Kidney capillary endothelial cell (primary cell): ENCODE measurements at places on chromosomes 13 and 19.
A peak's percentile ranks its signal among the peaks of the same experiment; 100 is the strongest.

- peak; percentile 60 for DNase-seq
Measured at GRCh38 chr13:98653463-98653985, 76.6 kb upstream of the STK24 start.

GRCh38 chr19:3914199-3914598 lies 18.7 kb upstream of the NMRK2 start:
- DNase-seq = no peak

DNA sequence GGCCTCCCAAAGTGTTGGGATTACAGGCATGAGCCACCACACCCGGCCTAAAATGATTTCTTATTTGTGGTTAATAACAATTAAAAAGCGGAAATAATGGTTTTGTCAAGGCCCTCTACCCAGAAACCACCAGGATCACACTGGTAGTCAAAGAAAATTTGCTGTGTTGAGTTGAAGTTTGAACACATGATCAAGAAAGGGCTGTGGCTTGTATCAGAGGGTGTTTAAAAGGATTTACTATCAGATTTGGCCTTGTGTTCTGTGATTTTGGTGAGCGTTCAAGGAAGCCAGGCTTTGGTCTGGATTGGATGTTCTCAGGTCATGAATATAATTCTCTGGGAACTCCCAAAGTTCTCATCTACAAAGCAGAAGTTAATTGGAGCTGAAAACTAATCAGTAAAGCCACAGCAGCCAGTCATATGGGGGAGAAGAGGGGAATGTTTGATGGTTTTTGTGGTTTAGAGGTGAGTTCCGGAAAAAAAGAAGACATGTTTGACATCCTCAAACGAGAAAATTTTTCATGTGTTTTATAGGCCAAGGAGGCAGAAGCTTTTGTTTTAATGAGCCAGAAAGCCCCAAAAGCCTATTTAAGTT lies 10.6 kb upstream of the ZNF556 start:
- DNase-seq = no peak

DNA sequence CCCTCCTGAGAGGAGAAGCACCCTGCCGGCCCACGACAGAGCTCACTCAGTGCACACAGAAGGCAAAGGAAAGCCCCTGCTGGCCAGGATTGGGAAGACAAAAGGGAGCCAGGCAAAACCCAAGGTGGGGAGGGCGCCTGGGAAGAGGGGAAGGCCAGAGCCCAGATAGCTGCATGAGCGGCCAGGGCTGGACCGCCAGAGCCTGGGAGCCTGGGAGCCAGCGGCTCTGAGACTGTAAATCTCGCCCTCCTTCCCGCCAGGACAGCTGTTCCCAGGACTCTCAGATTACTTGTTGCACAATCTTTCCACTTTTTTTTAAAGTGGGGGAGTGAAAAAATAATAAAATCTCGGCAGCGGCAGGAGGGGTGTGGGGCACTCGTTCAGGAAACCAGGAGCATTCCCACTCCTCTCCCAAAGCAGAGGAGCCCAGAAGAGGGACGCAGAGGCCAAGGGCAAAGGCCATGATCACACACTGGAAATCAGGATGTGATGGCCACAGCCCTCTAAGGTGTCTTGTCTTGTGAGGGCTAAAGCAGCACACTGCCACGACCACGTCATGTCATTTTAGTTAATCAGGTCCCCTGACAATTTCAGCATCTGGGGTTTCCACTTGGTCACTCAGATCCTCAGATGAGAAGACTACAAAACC lies 19.6 kb upstream of the EPHX3 start:
- DNase-seq = no peak

DNA sequence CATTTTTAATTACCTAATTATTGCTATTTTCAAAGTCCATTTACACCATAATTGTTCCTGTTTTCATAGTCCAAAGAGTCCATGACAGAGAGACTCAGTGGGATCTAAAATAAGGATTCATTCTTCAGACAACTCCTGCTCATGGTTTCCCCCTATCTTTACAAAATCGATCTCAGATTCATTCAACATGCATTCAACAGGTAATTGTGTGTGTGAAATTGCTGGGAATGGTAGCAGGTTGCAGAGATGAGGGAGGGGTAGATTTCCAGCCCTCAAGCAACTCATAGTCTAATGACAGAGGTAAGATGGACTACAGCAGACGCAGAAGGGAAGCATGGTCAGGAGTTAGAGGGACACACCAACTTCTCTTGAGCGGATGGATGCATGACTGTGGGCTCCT lies 138.1 kb downstream of the TSHZ3 start:
- DNase-seq = no peak

- DNase-seq = no peak
Measured at GRCh38 chr19:18271433-18271841, 2.8 kb downstream of the IQCN start.

DNA sequence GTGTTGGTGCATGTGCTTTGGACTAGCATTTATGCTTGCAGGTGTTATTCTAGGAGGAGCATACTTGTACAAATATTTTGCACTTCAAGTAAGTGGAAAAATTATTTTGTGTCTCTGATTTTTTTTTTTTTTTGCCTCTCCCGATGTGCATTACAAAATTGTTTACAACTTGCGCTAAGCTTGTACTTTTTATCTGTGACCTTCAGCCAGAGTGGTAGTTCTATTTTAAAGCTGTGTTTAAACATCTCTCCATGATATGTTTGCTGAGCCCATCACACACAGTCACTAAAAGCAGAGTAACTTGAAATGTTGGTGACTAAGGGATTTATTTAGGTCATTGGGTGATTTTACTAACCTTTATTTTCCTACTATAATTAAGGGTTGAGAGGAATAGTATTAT lies 20.8 kb downstream of the ITM2B start:
- no peak for DNase-seq

DNA sequence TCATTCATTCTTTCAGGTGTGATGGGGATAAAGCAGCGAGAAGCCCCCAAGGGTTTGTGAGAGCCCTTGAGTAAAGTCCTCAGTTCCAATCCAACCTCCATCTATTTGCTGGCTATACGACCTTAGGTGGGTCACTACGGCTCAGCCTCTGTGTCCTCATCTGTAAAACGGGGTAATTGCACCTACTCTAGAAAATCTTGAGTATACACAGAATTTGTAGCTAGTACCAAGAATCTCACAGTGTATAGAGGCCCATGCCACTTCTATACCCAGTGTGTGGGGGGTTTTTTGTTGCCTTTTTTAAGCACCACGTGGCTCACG lies 406 bp upstream of the DNMT1 start:
- DNase-seq = no peak

- no peak for DNase-seq
Measured at GRCh38 chr19:51480590-51480989, 2.3 kb downstream of the CEACAM18 start.

GRCh38 chr19:45059258-45059965 lies 16.9 kb downstream of the ZNF296 start:
- peak; percentile 66 for DNase-seq

GRCh38 chr13:86937316-86937715 lies 733.9 kb upstream of the SLITRK5 start:
- DNase-seq = no peak

DNA sequence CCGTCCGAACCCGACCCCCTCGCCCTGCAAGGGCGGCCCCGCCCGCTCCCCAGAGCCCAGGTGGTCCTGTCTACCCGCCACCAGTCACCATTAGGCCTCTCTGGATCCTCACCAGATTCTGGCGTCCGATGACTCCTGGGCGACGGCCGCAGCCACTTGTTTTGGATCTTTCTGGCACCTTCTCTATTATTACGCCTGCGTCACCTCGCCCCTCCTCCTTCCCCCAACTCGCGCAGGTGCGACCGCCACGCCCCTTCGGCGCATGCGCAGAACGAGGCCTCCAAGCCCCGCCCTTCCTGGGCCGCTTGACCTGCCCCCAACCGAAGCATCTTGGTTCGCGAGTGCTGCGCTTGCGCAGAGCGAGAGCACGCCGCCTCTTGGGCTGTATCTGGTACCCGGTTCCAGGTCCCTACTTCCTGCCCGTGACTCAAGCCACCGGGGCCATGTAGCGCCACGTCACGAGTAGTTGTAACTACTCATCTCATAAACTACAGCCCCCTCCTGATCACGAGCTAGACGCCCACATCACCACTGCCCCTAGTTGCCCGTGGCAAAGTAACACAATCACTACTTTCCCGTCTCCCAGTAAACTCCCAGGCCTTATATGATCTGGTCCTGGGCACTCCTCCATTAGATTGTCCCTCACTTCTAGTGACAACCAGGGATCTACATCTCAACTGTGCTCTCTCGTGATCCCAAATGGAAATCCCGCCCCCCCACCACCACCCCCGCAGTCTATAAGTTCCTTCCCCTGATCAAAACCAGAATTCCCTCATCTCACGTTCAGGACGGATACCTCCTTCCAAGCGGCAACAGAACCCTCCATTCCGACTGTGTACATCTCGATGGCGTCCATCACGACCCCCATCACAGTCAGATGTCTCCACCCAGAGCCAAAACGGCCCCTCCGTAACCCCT lies at the start of gene DEDD2:
Gene DEDD2 (minus strand): TSS at position 158 of the 918 bp plus-strand sequence. CDS start 670 bp downstream, outside the sequence.
- DNase-seq = peak; percentile 100

GRCh38 chr13:78194904-78195639 lies 276.4 kb upstream of the EDNRB start:
- no peak for DNase-seq

GRCh38 chr19:38318660-38319059 lies 985 bp upstream of the KCNK6 start:
- no peak for DNase-seq

- DNase-seq = no peak
Measured at GRCh38 chr19:13102416-13102665, 317 bp downstream of the LYL1 start.

GRCh38 chr19:45100201-45100600 lies 7.2 kb downstream of the PPP1R37 start:
- no peak for DNase-seq

GRCh38 chr13:27022571-27023311 lies 148.9 kb downstream of the USP12 start:
- DNase-seq = no peak

- peak; percentile 47 for DNase-seq
Measured at GRCh38 chr13:104984296-104984818, 1551.1 kb downstream of the EFNB2 start.

DNA sequence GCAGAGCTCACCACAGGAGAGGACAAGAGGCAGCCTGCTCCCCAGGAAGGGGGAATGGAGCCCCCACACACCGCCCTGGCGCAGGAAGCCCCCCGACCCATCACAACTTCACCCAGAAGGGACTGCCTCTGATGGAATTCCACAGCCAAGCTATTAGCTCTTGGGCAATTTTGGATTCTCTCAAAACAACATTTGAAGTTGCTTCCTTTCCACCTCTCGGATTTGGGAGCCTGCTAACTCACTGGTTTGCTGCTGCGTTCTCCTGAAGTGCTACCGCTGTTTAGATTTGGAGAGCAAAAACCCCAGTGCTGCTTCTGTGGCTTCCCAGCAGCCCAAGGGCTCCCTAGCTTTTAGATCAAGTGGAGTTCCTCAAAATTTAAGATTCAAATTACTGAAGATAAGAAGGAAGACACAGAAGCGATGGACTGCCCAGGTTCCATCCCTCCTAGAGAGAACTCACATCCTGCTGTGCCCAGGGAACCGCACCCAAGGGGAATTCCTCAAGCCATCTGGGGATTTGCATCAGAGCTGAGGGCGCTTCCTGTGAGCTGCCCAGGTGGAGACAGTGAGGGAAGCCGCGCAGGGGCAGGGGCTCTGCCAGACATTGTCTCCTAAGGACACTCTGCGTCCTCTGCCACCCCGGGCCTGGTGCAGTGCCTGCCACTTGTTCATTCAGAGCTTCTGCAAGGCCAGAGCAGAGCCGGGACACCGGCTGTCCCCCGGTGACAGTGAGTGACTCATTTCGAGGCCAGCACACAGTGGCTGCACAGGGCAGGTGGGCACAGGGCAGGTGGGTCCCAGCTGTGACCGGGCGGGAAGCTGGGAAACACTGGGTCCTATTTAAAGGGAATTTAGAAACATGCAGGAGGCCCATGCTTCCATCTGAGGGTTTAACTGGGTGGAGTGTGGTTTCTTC lies 45.5 kb downstream of the COL4A1 start:
- no peak for DNase-seq

GRCh38 chr13:75489502-75490263 lies 7.7 kb upstream of the TBC1D4 start:
- no peak for DNase-seq

- DNase-seq = no peak
Measured at GRCh38 chr19:825897-826644, 1.6 kb upstream of the AZU1 start.

DNA sequence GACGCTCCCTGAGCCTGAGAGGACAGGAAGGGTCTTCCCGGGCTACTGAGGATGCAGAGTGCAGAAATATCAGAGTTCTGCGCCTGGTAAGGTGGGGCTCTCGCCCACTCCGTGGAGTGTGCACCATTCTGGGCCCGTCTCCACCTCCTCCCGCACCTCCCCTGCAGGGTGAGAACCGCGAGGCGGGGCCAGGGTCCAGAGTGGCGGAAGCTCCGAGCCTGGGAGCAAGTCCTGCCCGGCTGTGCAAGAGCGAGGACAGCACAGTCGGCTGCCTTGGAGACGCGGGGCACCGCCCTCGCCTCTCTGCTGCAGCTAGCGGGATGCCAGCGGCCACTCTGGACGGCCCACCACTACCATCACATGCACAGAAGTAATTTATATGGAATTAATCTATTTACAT lies 2304.4 kb downstream of the PCDH9 start:
- DNase-seq = no peak

DNA sequence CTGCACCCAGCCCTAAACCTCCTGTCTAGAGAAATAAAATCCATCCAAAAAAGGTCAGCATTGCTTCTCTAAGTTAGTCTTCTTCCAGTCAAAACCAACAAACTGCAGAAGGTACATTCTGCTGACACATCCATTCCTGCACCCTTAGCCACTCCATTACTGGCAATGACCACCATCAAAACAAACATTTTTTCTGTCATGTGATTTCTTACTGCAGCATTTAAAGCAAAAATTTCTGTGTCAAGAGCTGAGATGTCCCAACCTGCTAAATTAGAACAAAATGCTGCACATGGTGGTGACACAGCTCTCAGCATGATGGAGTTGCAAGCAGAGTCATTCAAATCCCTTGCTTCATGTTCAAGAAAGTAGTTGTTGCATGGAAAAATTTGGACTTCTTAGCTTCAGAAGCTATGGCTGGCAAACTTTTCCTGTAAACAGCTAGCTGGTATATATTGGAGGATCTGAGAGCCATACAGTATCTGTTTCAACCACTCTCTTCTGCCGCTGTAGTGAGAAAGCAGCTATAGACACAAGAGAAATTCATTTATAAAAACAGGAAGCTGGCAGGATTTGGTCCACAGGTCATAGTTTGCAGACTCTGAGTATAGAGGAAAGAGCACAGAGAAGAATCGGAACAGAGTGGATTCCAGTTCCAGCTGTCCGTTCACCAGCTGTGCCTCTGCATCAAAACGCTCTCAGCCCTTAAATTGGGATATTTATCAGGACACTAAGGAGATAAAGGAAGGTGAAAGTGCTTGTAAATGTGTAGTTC lies 17.4 kb downstream of the RUBCNL start:
- DNase-seq = no peak

GRCh38 chr19:34155686-34156085 lies 16.6 kb upstream of the LSM14A start:
- no peak for DNase-seq

GRCh38 chr19:10812902-10813404 lies 23.1 kb downstream of the TMED1 start:
- peak; percentile 91 for DNase-seq

GRCh38 chr19:57769345-57770131 lies at the start of gene ZNF586:
ZNF586 (plus strand) TSS chr19:57769676; CDS start chr19:57769843, 167 bp downstream.
- DNase-seq = peak; percentile 88

- DNase-seq = no peak
Measured at GRCh38 chr19:2248136-2249009, 750 bp upstream of the AMH start.
